ENCODE measurements at places on chromosomes 13 and 19.

DNA sequence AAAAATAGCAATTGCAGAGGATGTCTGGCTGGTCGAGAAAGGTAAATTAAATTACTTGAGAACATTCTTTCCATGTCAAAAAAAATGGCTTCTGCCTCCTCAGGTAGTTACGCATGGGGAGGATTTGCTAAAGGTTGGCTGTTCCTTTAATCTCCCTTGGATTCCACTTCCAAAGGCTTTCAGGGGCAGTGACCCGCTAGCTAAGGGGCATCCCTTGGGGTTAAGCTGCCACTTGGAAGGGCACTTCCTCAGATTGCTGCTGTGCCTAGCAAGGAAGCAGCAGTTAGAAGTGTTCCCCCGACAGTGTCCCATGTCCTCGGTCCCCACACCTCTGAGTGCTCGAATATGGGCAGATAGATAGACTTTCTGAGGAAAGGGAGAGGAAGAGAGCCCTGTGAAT lies 108.5 kb downstream of the RGCC start:
- DNase-seq = no peak

DNA sequence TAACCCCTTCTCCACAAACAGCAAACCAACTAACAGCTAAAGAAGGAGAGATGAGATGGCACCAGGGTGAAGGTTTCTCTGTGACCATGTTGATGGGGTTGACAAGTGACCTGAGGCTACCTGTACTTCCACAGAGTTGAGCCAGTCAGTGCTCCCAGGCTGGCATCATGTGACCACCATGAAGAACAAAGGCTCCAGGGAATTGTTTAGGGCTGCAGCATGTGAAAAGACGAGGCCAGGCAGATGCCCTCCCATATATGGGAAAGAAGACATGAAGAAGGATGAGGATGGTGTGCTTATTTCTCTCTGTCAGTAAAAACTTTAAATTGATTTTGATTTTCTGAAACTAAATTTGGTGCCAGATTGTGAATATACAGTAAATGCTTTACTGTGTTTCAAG lies 220.6 kb downstream of the OLFM4 start:
- no peak for DNase-seq

- DNase-seq = no peak
These were observed 39.2 kb downstream of the ZNF331 start for GRCh38 chr19:53576941-53577653.

DNA sequence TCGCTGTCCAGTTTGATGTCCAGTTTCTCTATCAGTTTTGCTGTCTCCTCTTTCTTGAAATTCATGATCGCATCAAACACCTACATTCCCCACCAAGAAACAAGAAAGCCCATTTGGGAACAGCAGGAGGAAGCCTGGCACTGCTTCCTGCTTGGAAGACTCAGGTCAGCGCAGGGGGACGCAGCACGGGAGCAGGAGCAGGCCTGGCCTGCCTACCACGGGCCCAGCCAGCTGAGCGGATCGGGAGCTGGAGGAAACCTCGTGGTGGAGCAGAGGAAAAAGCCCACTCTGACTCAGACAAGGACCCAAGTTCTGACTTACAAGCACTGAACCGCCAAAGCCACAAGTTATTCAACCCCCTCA lies 3.9 kb downstream of the EEF2 start:
- no peak for DNase-seq

DNA sequence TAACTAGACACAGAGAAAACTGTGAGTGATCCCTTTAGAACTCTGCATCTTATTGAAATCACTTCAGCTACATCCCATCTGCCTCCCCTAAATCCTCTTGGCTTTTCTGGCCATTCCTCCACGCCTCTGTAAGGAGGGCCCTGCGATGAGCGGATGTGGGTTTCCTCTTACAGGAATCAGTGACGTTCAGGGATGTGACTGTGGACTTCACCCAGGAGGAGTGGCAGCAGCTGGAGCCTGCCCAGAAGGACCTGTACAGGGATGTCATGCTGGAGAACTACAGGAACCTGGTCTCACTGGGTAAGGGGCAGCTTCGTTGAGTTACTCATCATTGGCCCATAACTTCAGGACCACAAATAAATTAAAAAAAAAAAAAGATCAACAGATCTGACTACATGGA lies 18.5 kb downstream of the ZNF71 start:
- DNase-seq = no peak

DNA sequence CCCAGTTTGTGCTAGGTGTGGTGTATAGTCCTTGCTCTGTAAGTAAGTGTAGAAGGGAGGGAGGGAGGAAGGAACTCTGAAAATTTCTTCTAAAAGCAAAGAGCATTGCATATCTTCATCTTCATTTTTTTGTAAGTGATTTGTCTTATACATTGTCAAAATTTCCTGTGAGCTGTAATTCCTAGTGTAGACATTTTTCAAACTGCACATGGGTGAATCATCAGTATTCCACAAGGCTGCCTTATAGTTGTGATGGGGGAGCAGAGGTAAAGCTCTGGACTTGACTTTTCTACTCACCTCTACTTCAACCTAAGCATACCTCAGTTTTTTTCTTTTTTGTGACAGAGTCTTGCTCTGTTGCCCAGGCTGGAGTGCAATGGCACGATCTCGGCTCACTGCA lies 86.9 kb downstream of the CDK8 start:
- no peak for DNase-seq

GRCh38 chr19:1068009-1069001 lies 1.3 kb downstream of the ARHGAP45 start:
- DNase-seq = no peak

DNA sequence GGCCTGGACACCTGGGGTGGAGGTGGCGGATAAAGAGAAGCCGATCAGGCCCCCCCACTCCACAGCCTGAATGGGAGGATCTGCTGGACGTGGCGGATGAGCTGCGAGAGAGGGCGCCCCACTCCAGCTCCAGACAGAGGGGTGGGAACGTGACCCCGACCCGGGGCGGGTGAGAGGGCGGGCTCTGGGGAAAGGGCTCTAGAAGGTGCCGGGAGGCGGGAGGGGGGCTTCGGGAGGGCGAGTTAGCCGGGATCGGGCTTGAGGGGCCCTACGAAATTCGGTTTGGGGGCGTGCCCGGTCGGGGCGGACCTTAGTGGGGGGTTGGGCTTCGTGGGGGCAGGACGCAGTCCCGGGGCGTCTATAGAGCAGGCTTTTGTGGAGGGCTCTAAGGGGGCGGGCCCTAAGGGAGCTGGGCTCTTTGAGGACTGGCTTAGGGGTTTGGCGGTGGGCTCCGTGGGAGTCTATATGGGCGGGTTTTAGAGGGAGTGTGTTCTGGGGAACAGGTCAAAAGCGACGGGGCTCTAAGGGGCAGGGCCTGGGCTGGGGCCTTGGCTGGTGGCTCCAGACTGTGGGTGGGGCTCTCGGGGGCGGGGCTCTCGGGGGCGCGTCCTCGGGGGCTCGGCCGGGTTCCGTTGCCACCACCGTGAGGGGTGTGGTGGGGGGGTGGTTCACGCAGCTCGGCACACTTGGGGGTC lies 4.1 kb upstream of the NANOS3 start:
- no peak for DNase-seq

DNA sequence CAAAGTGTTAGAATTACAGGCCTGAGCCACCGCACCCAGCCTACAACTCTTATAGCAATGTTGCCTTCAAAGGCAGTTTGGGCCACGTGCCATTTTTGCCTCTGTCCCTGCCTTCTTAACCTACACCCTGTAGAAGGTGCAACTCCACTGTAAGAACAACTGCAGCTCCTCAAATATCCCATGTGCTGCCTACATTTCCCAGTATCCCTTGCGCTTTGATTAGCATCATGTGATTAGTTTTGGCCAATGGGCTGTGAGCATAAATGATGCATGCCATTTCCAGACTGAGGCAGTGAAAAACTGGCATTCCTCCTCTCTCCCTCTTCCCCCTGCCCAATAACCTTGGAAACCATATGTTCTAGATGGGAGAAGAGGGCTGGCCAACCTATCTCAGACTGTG lies 75.2 kb upstream of the MRI1 start:
- DNase-seq = no peak

DNA sequence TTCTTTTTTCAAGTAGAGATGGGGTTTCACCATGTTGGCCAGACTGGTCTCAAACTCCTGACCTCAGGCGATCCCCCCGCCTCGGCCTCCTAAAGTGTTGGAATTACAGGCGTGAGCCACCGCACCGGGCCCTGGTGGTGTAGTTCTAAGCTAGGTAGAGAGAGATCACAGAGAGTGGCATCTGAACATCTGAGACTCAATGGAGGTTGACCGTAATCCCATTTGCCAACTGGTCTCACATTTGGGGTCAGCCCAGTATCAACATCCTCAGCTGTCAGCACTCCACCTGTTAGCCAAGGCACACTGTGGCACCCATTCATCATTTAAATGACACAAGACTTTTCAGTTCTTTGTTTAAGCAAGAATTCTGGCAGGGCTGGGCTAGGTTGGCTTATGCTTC lies 8.1 kb downstream of the SELENOW start:
- DNase-seq = no peak

- DNase-seq = no peak
These were observed 12.4 kb upstream of the TMEM255B start for GRCh38 chr13:113746671-113747070.

DNA sequence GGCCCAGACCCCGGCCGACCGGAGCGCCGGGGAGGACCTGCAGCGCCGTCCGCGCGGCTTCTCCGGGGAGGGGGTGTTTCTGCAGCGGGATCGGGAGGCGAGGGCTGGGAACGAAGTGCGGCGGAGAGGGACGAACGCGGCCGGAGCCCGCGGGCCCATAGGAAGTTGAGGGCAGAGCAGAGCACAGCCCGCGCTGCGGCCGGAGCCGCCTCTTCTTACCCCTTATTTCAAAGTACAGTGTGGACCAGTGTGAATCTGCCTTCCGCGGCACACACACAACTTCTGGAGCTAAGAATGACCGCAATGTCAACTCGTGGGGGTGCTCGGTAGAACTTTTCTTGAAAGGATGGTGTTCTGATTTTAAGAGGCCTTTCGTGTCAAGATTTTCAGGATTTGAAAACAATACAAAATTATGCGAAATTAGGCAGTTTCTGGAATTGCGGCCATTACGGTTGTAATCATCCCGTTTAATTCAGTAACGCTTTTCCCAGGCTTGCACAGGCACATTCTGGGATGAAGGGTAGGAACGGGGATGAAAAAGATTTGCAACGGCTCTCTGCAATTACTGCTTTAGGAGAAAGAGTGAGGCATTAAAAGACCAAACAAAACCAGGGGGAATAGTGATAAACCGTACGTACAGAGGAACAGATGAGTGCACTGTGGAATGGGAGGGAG lies 821 bp downstream of the TDRD3 start:
- no peak for DNase-seq

DNA sequence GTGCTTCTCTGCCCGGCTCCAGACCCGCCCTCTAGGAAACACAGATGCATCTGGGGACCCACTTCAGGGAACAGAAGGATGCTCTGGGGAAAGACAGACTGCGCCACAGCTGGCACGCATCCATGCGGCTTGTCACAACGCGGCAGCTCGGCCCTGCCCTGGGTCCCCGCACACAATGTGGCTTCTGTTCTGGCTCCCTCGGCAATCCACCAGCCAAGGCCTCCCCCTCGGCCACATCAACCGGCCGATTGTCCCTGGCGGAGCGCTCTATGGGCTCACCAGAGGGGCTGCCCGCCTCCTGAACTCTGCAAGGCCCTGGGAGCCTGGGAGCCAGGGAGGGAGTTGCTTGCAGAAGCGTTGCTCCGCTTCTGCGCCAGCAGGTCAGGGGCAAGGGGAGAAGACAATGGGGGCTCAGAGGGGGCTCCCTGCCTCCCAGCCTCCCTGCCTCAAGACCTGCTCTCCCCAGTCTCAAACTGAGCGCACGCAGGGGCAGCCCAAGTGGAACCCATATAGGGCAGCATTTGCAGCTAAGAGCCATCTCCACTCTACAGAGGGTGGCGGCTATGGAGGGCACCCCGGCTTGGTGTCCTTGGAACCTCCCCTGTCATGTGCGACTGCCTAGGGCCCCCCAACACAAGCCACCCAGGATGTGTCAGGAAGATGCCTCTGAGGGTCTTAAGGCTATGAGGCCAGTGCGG lies 37.9 kb downstream of the MLLT1 start:
- DNase-seq = peak; percentile 20

- DNase-seq = no peak
These were observed at the start of gene FCGBP for GRCh38 chr19:39934584-39935363. Gene FCGBP, minus strand, starts transcription at chr19:39934634.

GRCh38 chr19:43934055-43934984 lies 762 bp downstream of the ZNF45 start:
- DNase-seq = no peak

DNA sequence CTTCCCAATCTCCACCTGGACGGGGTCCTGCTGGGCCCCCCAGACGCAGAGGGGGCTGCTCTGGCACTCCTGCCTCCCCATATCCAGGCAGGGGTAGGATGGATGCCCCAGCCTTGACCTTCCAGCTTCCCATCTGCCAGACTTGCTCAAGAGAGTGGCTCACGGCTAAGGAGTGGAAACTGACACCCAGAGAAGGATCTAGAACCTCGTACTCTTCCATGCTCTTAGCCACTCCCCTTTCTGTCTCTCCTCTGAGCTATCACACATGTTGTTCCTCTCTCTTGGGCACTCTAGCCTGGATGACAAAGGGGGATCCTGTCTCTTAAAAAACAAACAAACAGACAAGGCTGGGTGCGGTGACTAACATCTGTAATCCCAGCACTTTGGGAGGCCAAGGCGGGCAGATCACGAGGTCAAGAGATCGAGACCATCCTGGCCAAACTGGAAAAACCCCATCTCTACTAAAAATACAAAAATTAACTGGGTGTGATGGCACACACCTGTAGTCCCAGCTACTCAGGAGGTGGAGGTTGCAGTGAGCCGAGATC lies 12.2 kb upstream of the FUT5 start:
- DNase-seq = no peak

DNA sequence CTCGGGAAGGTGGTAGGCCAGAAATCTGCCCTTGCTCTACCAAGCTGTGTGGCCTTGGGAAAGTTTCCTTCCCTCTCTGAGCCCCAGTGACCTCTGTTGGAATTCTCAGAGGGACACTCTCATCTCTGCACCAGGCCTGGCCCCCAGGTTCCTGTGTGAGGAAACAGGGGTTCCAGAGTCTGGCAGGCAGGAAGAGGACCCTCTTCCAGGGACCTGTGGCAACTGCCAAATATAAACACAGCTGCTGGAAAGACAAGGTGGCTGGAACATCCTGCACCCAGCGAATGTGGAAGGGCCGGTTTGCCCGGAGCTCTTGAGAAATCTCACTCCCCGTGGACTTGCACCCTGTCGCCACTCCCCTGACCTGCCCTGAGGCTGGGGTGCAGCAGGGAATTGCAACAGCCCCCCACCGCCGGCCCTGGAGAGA lies 52.8 kb downstream of the GADD45B start:
- no peak for DNase-seq

GRCh38 chr19:6067975-6068374 lies 42.3 kb downstream of the RFX2 start:
- no peak for DNase-seq
